ENCODE measurements at places on chromosomes 6 and 20.

GRCh38 chr6:152879681-152880080 is 103.2 kb downstream of the FBXO5 start:
- DNase-seq = no peak

DNA sequence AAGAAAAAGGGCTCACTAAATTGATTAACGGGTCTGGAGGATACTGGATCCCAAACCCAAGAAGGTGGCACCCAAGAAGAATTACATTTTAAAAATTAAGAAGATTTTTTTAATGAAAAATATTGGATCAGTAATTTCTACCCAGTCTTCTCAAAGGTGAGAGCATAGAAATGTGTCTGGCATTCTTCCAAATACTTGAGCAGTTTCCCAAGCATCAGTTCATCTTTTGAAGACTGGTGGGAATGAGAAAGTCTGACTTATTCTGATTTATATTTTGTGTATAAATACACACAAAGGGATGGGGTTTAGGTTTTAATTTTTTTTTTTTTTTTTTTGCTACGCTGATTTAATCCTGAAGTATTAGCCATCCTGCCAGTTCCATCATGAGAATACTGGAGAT is 3.3 kb downstream of the MGME1 start:
- no peak for DNase-seq

DNA sequence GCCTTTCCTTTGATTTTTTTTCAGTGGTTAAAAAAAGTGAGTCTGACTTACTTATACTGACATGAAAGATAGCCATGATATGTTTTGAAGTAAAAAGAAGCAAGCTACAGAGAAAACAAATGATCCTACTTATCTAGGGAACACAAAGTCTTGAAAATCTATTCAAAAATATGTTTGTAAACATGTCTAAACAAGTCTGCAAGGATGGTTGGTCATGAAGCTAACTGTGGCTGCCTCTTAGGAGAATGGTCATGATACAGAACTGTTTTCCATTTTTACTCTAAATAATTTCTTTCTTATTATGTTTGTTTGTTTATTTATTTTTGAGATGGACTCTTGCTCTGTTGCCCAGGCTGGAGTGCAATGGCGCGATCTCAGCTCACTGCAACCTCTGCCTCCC is 21.5 kb downstream of the FERMT1 start:
- DNase-seq = no peak

GRCh38 chr6:159077123-159077522 is 32.3 kb upstream of the TAGAP start:
- no peak for DNase-seq

- DNase-seq = no peak
These were observed 31.9 kb upstream of the PRELID3B start for GRCh38 chr20:59074456-59074855.

DNA sequence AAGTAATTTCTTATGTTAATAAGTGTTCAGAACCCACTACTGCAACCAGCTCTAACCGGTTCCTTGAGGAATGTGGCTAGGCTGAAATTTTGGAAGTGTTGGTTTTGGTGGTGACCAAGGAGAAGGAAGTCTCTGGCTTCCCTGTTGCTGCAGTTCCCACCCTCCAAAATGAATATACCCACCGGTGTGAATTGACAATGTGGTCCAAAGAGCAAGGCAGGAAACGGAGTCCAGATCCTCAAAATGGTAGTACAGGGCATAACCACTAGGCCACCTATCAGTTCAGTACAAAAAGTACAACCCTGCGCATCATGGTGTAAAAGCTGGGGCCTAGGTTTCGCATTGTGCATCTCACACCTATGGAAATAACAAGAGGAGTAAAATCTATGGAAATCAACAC is 2.8 kb downstream of the ADNP start:
- no peak for DNase-seq

GRCh38 chr6:31634969-31635575 is 14.6 kb downstream of the PRRC2A start:
- no peak for DNase-seq

GRCh38 chr6:52352239-52353018 is 9.5 kb upstream of the PAQR8 start:
- DNase-seq = peak; percentile 78

DNA sequence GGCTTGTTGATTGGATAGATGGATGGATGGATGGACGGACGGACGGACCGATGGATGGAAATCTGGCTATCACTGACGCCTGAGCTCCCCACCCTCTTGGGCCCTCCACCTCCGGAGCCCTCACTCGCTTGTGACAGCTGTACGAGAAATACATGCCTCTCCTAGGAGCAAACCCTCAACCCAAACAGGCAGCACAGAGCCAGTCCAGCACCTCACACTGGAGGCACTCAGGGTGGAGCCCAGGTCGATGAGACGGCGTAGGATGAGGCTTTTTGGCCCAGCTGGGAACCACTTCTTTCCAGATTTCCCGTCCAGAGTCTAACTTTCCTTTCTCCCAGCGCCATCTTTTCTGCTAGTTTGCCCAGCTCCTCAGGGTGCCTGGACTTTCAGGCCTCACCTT is 2.7 kb upstream of the LY6G5C start:
- no peak for DNase-seq

- no peak for DNase-seq
These were observed 17.4 kb downstream of the BMP7 start for GRCh38 chr20:57249073-57249472.

DNA sequence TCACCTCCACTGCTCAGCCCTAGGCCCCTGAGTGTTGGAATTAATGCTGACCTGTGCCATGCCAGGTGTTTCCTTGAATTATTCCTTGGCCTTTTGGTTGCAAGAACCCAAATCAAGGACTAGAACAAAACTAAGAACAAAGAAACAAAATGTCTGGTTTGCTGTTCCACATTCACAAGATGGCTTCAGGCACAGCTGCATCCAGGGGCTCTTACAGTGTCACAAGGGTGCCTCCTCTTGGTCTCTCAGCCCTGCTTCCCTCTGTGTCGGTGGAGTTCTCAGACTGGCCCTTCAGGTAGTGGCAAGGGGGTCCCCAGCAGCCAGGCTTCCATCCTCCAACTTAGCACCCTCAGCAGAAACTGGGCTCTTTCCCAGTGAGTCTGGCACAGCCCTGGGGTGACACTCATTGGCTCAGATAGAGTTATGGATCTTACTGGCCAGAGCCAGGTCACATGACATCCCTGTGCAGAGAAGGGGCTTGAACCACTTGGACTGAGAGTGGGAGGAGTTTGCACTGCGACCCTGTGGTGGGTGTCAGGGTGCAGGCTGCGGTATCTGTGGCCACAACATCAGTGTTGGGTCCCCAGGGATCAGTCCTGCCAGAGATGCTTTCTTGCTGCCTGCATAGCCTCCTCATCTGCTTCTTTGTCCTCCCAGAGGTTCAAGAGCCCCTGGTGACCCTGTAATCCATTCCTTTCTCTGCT is 427.7 kb upstream of the SULF2 start:
- no peak for DNase-seq

- DNase-seq = no peak
These were observed 380.3 kb upstream of the JARID2 start for GRCh38 chr6:14865531-14866100.

GRCh38 chr20:51876313-51876940 is 74.1 kb upstream of the SALL4 start:
- DNase-seq = no peak

- DNase-seq = no peak
These were observed 40.3 kb downstream of the PPP1R14C start for GRCh38 chr6:150183105-150183504.

GRCh38 chr6:30676660-30677285 is 4.0 kb upstream of the DHX16 start:
- DNase-seq = no peak

- DNase-seq = no peak
These were observed 110.8 kb upstream of the GPR6 start for GRCh38 chr6:109867009-109867969.

GRCh38 chr6:74742793-74743508 is 462.9 kb downstream of the COL12A1 start:
- no peak for DNase-seq

DNA sequence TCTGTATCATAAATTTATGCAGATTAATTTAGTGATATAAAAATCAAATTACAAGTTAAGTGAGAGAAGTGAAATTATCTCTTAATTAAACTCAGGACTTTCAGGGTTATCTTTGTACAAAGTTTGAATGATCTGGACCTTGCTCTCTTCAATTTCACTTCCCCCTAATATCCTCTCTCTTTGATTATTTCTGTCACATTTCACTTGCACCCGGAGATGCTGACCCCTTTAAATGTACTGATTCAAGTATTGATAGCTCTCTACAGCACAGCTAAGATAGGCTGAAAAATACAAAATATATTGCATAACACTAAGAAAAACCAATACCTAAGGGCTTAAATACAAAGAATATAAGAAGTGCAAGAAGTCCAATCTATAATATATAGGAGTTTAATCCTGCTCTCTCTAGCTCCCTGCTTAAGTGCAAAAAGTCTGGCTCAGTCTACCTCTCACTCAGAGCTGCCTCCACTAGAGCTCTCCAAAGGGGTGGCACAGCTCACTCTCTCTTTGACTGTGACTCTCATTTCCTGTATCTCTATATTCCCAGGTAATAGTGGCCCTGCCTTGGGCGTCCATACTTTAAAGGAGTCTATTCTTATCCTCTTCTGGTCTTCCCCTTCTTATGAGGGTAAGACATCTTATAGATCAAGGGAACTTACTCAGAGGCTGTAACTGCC is 588.4 kb downstream of the RFPL4B start:
- no peak for DNase-seq

DNA sequence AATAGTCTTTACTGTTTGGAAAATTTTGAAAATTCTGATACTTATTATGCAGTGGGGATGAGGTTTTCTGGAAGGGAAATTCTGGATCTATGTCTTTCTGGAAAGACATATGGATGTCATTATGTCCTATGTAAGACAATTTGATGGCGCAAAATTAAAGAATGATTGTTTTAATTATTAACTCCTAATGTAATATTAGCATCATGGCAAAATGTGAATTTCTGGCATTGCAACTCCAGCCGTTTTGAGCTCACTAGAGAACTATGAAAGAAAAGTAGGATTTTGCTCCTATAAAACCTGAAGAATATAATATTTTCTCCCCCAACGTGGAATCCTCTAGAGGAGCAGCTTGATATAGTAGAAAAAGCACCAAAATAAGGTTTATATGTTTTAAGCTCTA is 243.2 kb downstream of the RFPL4B start:
- DNase-seq = no peak

GRCh38 chr20:23652371-23652770 is 14.6 kb upstream of the CST3 start:
- DNase-seq = no peak

DNA sequence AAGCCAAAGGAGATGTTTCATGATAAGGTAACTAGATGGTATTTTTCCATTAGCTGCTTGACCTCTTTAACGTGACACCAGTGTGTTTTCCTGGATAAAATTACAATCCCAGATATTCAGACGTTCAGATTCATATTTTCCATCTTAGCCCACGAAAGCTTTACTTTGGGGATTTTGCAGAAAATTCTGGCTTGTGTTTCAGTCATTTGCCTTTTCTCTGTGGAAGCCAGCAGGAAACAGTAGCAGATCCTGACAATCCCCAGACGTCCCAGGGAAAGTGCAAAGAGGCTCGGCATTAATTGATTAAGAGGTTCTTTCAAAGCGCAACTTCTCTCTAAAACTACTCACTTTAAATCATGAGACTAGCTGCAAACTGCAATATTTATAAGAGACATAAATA is 243.6 kb downstream of the UST start:
- no peak for DNase-seq

DNA sequence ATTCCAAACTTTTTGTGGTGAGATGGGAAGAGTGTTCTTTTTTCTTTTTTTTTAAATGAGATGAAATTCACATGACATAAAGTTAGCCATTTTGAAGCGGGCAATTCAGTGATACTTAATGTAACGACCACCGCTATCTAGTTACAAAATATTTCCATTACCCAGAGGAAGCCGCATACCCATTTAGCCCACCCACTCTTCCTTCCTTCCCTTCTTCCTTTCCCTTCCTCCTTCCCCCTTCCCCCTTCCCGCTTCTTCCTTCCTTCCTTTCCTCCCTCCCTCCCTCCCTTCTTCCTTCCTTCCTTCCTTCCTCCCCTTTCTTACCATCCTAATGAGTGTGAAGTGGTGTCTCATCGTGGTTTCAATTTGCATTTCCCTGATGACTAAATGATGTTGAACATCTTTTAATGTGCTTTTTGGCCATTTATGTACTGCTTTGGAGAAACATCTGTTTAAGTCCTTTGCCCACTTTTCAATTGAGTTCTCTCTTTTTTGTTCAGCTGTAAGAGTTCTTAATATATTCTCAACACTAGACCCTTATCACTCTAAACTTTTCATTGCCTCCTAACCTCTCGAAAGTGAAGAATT is 371.1 kb downstream of the FARS2 start:
- no peak for DNase-seq

DNA sequence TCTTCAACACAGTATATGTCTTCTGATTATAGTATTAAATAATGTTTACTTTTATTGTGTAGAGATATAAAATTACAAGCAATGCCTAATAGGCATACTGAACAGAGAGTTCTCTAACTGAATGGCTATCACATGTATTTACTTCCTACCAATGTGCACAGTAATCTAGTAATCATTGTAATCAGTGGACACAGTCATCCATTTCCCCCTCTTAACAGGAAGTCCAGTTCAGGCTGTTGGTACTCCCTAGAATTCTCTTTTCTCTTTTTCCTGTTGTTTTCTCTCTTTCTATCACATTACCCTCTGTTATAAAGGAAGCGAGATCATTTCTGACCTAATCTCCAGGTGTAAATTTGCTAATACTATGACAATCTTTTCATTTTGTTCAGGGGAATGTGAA is 172.5 kb downstream of the HTR1B start:
- no peak for DNase-seq

DNA sequence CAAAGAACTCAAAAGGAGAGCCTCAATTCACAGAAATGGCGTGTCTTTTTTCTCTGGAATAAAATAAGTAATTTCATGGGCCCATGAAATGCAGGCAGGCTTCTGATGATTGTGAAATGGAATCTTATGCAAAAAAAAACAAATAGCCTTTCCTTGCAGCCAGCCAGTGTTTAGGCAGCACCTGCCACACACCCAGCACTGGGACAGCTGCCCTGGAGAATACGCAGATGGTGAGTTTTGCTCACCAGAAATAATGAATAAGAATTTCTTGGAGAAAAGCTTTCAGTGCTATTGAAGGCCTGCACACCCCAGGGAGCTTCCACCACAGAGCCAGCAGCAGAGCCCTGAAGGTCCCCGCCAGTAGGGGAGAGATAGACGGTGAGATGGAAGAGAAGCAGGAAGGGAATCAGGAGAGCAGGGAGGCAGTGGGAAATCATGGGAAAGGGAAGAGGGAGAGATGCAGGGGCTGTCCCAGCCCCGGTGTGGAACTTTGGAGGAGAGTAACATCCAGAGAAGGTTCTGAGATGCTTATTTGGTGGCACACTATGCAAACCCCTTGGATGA is 54.9 kb downstream of the PXDC1 start:
- no peak for DNase-seq

DNA sequence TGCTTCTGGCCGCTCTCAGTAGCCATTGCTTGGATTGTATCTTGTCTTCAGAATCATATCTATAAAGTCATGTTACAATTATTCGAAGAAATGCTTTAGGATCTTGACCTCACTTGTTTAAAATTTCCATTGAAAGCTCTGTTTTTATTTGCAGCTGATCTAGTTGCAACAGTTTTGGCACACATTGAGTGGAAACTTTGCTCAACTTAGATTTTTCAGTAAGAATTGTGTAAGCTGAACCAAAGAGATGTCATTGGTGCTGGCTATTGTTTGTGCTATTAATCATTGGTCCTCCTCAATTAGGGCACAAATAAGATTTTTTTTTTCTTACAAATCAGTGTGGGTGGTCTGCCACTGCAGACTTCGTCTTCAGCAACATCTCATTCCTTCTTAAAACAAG is 649.2 kb downstream of the MMUT start:
- DNase-seq = no peak

GRCh38 chr6:57021086-57021720 is 25.3 kb upstream of the KIAA1586 start:
- no peak for DNase-seq

Measured in T1000 (cell line).